Germinal center (tissue), 1 donor: ENCODE measurements at places on chromosomes 7 and 10.

DNA sequence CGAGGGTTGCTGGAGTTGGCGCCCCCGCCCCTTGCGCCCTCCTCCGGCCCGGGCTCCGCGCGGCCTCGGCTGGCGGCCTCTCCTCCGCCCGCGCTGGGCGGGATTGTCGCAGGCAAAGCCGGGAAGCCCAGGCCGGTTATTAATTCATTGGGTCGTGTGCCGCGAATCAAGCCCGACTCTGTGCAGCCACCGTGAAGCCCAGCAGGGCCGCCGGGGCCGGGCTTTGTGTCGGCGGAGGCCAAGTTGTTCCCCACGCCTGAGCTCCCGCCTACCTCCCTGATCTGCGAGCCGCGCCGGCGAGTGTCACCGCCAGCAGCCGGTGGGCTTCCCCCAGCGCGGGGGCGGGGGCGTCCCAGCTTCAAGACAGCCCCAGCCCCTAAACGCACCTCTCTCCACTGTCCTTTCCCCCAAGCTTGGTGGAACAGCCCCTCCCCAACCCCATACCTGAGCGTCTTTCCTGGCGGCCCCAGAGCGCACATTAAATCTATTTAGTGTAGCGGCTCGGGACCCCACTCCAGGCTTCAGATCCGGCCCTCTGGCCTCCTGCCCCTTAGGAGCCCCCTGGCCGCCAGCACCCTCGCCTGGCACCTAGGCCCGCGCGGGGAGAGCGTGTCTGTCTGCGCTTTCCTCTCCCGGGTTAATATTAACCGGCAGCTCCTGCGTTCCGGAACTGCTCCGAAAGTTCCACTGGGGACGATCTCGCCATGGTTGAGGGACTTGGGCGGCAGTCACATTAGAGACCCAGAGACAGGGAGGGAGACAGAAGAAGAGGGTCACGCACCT lies 3.5 kb downstream of the SHH start:
- no peak for DNase-seq

GRCh38 chr7:142615508-142615907 lies 133.8 kb upstream of the PRSS1 start:
- no peak for DNase-seq

- DNase-seq = no peak
These were observed 7.7 kb upstream of the ITPRIP start for GRCh38 chr10:104345941-104346340.

GRCh38 chr10:124539935-124540641 lies 78.5 kb downstream of the LHPP start:
- DNase-seq = peak; percentile 88

GRCh38 chr7:27727058-27727457 lies 12.9 kb upstream of the TAX1BP1 start:
- no peak for DNase-seq

DNA sequence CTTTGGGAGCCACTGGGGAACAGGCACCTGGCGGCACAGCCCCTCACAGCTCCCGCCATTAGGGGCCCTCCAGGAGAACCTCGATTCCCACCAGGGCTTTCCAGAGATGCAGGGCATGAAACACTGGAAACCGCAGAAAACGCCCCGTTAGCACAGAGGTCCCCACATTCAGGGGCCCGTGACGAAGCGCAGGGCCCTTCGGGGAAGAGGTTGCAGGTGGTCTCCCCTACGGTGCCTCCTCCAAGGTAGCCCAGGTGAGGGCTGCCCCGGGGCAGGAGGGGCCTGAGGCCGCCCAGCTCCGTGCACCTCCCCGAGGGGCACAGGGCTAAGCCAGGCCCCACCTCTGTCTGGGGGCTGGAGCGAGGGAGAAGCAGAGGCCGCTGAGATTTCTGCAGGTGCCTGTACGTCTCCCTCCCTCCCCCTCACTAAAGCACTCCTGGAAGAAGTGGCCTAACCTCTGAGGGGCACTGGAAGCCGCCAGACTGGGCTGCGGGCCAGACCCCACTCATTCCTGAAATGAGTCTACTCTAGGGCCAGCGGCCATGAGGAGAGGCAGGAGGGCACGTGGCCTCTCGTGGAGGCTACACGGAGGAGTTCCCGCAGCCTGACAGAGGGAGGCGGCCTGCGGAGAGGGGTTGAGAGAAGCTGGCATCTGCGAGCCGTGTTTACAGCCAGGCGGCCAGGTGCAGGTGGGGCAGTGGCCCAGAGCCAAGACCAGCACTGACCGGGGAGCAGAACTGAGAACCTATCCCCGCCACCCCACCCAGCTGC lies 6.9 kb downstream of the PDGFA start:
- DNase-seq = no peak

DNA sequence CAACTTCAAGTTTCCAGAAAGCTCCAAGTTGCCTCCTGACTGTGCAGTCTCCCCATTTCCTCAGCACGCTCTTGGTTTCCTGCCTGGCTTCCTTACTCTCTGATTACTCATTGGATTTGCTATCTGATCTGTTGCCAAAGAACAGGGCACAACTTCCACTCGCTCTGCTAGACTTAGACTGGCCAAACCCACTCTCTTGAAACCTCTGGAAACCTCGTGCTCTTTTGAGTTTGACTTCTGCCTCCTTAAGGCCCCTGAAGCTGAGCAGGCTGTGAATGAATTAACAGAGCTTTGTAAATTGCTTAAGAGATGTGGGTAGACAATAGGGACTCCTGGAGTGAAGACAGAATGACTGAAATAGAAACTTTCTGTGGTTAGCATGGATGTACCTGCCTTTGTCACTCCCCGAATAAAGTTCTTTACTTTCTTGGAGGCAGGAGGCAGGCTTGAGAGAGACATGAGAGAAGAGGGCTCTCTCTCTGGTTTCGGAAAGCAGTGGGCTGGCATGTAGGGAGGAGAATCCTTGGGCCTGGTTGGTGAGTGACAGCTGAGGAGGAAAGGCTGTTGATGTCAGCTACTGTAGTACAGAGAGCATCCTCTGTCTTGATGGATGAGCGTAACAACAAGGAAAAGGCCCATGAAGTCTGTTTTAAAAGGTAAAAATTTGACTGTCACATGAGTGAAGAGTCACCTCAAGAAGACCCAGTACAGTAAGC lies 70.8 kb downstream of the CHN2 start:
- DNase-seq = no peak

- DNase-seq = no peak
These were observed 4.5 kb upstream of the ASB10 start for GRCh38 chr7:151191544-151191943.

DNA sequence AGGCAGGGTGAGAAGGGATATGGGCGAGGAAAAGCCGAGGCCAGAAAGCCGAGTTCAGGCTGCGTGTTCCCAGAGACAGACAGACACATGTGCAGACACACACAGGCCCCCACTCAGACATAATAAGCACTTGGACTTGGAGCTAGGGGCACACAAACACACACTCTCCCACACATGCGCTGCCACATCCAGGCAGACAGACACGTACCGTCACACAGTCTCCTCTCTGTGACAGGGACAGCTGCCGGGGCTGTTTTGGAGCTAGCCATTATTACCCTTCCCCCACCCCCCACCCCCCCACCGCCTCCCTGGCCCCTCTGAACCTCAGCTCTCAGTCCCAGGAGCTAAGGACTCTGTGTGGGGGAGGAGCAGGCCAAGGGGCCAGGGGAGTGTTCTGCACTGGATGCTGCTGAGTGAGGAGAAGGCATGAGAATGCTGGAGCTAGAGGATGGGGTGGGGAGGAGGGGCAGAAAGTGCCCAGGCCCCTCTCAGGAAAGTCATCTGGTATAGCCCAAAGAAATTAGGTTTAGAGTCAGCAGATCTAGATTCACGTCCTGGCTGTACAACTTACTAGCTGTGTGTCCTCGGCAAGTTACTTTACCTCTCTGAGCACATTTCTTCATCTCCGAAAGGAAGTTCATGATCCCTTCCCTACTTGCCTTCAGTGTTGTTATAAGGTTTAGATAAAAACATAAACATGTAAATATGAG lies 6.3 kb downstream of the PITX3 start:
- no peak for DNase-seq

DNA sequence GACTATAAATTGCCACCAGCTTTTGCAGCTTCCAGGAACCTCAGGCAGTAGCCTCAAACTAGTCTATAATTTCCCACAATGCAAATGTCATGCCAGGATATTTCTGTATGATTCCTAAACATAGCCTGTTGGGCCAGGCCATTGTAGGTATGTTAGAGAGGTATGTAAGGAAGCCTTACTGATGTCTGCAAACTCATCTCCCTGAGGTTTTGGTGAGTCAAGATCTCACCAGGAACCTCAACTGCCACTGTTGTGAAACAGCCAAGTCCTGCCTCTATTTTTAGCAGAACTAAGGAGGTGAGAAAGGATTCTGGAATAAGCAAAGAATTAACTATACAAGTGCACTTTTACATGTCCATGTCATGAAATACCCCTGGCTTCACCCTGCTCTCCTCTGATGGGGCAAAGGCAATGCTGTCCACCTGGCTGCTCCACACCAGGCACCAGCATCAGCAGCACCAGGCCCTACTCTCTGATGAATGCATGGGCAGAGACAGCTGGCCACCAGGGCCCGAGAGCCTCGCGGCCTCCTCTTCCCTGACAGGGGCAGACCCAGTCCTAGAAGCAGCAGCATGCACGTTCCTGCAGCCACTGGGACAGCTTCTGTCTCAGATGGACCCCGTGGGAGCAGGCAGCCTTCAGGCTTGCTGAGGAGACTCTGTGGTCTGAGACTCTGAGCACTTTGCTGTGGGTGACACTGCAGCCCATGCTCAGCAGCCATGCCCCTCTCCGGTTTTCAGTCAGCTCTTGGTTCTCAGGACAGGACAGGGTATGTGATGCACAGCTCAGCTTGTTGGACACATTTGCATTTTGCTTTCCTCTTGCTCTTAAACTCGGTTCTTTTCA lies 147.3 kb downstream of the ZMYND11 start:
- DNase-seq = no peak

GRCh38 chr10:83023662-83024061 lies 1115.6 kb upstream of the GHITM start:
- DNase-seq = no peak

GRCh38 chr10:69742928-69743602 lies 58.6 kb upstream of the COL13A1 start:
- DNase-seq = no peak

DNA sequence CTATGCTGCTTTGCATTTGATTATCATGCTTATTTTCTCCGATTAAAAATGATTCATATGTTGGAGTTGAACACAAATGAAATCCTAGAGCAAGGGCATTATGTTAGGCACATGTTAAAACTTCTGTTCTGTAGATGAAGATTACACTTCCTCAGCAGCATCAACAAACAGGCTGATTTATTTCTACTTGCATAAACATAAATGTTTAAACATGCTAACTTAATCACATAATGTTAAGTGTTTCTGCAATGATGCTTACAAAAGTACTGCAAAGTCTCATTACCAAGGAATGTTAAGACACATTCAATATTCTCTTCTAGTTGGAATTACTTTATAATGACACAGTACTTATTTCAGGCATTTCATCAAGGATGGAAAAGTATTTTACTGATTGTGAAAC lies 770.8 kb downstream of the ANKRD7 start:
- DNase-seq = no peak

- peak; percentile 16 for DNase-seq
These were observed 645 bp downstream of the SLC26A4 start for GRCh38 chr7:107661081-107661864.

GRCh38 chr10:132960631-132961419 lies 18.5 kb upstream of the CFAP46 start:
- no peak for DNase-seq

- DNase-seq = no peak
These were observed 12.3 kb upstream of the SNX10 start for GRCh38 chr7:26279405-26279804.

GRCh38 chr7:47350425-47350824 lies 231.5 kb downstream of the TNS3 start:
- DNase-seq = no peak

GRCh38 chr7:98562871-98563495 lies 54.1 kb upstream of the NPTX2 start:
- DNase-seq = no peak

GRCh38 chr7:142319970-142320369 lies 62.1 kb upstream of the PRSS58 start:
- no peak for DNase-seq

GRCh38 chr10:131090761-131091661 lies 220.5 kb downstream of the TCERG1L start:
- DNase-seq = no peak

DNA sequence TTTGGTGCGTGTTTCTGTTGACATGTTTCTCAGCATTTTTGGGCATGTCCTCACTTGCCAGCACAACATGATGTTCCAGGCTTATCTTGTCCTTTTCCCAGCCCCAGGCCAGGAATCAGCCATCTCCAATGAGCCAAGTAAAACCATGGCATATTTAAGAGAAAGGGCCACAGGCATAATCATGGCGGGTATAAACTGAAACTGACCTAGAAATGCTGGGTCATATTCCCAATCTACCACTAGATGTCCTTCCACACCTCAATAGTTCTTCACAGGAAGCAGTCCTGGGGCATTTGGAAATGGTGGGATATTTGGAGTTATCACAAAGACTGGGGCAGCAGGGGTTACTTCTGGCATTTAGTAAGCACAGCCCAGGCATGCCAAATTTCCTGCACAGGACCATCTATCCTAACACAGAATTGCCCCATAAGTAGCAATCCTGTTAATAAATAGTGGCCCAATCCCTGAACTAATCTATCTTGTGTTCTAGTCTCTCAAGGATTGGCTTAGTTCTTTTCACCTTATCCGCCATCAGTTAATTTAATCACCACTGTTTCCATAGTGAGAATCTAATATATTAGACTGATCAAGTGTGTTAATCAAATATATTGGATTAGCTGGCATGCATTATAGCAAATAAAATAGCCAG lies 101.6 kb downstream of the NPSR1 start:
- no peak for DNase-seq

GRCh38 chr10:79445977-79446757 lies 743 bp upstream of the ZCCHC24 start:
- DNase-seq = no peak

- DNase-seq = peak; percentile 8
These were observed at the start of gene DGKI for GRCh38 chr7:137846827-137847567. DGKI (minus strand) TSS chr7:137846974.

- no peak for DNase-seq
These were observed 79.8 kb upstream of the HABP2 start for GRCh38 chr10:113473011-113473410.
